ENCODE measurements at places on chromosomes 1 and 21. TPM values are rescaled to one million over a fixed set of nuclear protein-coding genes. Genes with fewer than 3 reads are reported as not detected.

Gene ZNF593OS
- polyA plus RNA-seq: 0.10 TPM

Gene MRPS6
- polyA plus RNA-seq: 83.0 TPM

- DNase-seq: no peak
Observed at GRCh38 chr1:233290396-233291034, 5.0 kb downstream of the PCNX2 start.

Gene ATP1A4
- polyA plus RNA-seq: not detected

- no peak for DNase-seq
Observed at GRCh38 chr1:163537809-163538208, 216.1 kb downstream of the NUF2 start.

GRCh38 chr1:69110851-69111250, 456.9 kb upstream of the LRRC7 start:
- no peak for DNase-seq

Gene MANEAL
- polyA plus RNA-seq: 6.2 TPM

DNA sequence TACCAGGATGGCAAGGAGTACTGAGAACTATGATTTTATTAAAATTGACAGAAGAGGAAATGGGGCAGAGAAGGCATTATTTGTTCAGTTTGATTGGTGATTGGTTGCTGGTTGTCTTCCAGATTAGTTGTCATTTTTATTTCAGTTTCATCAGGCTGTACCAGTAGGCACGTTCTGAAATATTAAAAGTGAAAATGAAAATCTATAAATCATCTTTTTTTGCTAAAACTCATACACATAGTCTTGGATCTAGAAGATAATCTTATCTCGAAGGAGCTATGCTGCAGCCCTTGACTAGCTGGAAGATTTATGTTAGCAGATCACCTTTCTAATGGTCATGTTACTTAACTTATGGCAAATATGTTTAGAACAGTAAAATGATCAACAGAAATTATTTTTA, 29.0 kb downstream of the NEK7 start:
- DNase-seq: no peak

GRCh38 chr1:172738389-172738788, 79.5 kb downstream of the FASLG start:
- no peak for DNase-seq

DNA sequence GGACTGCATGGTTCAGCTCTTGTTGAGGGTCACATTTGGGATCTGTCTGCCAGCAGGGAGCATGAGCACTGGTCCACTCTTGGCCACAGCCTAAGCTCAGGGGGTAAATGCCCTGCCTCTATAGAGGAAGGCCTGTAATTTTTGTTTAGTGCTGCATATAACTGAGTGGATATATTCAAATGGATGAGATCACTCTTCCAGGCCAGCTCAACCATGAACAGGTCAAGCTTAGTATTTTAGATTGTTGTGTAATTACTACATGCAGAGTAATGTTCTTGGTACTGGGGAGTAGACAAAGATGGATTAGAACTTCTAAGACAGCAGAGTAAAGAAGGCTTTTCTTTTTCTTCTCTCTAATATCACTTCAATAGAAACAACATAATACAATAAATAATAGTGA, 376.9 kb downstream of the GPATCH2 start:
- DNase-seq: no peak

Gene PINK1
- polyA plus RNA-seq: 118 TPM

GRCh38 chr1:220631238-220631815, 58.8 kb upstream of the C1orf115 start:
- DNase-seq: no peak

- no peak for DNase-seq
Observed at GRCh38 chr1:3029481-3029961, 8.3 kb downstream of the ACTRT2 start.

Gene S100A13
- polyA plus RNA-seq: 20.5 TPM

- no peak for DNase-seq
Observed at GRCh38 chr1:55604179-55604578, 389.0 kb upstream of the USP24 start.

DNA sequence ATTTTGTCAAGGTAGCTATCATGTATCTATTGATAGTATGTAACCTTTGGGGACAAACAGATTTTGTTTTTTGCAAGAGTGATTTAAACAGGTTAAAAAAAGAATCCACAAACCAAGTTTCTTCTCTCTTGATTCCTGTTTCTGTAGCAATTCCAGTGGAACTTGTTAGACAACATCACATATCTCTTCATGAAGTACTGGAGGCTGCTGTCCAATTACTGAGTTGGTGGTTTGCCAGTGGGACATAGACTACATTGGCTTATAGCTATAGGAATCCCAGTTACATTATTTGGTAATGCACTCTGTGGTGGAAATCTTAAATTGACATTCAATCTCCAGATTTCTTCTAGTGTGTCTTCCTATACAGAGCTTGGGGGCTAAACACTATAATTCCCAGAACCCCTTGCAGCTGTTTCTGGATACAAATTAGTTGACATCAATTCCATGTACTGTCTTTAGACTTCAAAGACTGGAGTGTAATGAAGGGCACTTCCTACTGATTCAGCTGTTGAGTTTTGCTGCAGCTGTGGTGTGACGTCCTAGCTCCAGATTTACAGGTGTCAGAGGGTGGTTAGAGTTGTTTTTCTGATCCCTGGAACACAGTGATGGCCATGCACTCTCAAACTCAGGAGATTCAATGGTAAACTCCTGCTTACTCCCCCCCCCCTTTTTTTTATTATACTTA, 29.4 kb upstream of the GCLM start:
- DNase-seq: no peak

GRCh38 chr1:45084562-45084961, 72.5 kb downstream of the UROD start:
- DNase-seq: no peak

Gene COL24A1
- polyA plus RNA-seq: not detected

Gene ZNF695
- polyA plus RNA-seq: not detected

GRCh38 chr1:232534552-232535517, 95.1 kb downstream of the SIPA1L2 start:
- no peak for DNase-seq

DNA sequence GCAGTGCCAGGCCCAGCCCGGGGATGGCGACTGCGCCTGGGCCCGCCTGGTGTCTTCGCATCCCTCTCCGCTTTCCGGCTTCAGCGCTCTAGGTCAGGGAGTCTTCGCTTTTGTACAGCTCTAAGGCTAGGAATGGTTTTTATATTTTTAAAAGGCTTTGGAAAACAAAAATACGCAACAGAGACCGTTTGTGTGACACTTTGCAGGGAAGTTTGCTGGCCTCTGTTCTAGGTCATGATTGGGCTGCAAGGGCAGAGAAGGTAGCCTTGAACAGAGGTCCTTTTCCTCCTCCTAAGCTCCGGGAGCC, 719 bp downstream of the SOD1 start:
- no peak for DNase-seq

GRCh38 chr1:117512728-117513321, 93.0 kb upstream of the TENT5C start:
- no peak for DNase-seq

Gene TBCE
- polyA plus RNA-seq: 15.9 TPM

Measured in liver (tissue), 10 donors.